Epithelial cell of proximal tubule (primary cell): ENCODE measurements at places on chromosomes 13 and 19. TPM values are rescaled to one million over a fixed set of nuclear protein-coding genes. Genes with fewer than 3 reads are reported as not detected.

Gene INSR
- 5.1 and 18.0 TPM in 2 replicates for total RNA-seq

Gene PRSS57
- not detected in 2 replicates for total RNA-seq

Gene FBL
- 187 and 237 TPM in 2 replicates for total RNA-seq

GRCh38 chr13:102333320-102334198 lies 68.3 kb downstream of the FGF14 start:
- DNase-seq = no peak

DNA sequence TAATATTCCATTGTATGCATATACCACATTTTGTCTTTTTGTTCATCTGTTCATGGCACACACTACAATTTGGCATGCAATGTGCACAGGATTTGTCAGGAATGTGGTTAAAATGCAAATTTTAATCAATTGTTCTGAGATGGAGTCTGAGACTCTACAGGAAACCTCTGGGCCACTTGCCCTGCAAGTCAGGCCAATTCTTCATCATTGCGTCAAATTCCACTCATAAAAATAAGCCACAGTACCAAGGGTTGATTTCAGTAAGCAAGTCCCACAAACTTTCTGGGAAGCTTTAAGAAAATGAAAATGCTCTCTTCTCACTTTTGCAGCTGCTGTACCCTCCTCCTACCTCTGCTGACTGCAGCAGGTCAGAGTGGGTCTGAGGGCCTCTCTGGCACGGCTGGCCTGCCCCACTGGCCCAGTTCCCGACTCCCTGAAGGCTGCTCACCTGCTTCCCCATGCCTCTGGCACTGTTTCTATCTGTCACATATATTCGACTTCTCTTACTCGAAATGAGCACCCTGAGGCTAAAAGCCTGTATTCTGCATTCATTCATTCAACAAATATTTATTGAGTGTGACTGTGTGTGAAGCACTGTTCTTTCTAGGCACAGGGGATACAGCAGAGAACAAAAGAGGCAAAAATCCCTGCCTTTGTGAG lies 83.8 kb upstream of the WASF3 start:
- DNase-seq = no peak

GRCh38 chr13:25300861-25301346 lies 521 bp upstream of the NUP58 start:
- DNase-seq = no peak

- no peak for DNase-seq
Measured at GRCh38 chr13:44312131-44312530, 61.5 kb upstream of the SERP2 start.

GRCh38 chr13:83796364-83796763 lies 85.9 kb downstream of the SLITRK1 start:
- DNase-seq = no peak
